HS-5 (cell line): ENCODE measurements at places on chromosomes 13 and 19.
A peak's percentile ranks its signal among the peaks of the same experiment; 100 is the strongest.

DNA sequence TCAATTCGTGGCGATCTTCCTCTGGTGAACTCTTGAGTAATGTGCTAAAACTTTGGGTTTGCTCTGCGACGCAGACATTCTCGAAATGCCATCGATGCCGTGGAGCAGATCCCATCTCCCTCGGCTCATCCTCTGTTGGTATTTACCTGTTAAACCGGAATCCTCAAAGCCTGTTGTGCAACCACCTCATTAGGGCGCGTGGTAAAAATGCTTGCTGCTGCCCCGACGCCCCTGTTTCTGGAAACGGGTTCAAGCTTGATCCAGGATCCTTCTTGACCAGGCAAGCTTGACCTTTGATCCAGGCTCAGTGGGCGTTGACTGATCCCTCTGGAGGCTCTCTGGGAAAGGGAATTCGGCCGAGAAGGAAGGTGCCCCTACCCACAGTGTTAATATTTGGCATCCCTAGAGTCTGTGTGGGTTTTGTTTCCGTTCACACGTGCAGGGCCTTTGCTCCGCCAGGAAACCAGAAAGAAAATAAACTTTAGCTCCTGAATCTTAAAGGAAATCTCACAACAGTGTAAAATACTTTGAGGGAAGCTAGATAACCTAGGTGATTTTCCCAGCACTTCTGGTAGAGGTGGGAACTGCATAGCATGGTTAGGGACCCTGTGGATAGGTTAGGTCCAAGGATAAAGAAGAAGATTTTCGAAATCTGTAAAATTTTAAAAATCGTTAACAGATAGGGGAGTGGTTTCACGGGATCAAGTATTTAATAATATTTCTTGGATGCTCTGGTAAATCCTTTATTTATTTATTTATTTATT lies 1.1 kb downstream of the LSM14A start:
- peak; percentile 38 for DNase-seq

DNA sequence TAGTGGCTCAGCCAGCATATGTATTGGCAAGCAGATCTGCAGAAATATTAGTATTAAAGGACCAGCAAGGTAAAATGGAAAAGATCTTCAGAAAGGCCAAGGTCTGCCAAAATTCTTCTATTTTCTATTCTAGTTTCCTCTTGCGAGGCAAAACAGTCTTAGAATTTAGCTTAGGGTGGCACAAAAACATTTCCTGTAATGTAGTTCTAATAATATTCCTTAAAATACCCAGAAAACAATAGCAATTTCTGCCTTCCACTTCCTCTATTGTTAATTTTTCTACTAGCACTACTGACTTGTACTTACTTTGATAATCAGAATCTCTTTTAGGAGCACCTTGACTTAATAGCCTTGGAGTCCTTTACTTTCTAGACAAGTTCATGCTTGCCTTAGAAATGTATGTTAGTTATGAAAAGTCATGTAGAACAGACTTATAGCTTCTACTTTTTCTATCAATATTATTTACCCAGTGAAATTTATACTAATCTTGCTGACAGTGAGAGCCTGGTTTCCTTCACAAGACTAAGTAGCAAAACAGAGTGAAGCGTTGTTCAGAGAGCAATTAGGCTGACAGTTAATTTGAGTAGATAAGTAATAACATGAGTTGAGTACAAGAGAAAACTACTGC lies 23.9 kb upstream of the LPAR6 start:
- no peak for DNase-seq

DNA sequence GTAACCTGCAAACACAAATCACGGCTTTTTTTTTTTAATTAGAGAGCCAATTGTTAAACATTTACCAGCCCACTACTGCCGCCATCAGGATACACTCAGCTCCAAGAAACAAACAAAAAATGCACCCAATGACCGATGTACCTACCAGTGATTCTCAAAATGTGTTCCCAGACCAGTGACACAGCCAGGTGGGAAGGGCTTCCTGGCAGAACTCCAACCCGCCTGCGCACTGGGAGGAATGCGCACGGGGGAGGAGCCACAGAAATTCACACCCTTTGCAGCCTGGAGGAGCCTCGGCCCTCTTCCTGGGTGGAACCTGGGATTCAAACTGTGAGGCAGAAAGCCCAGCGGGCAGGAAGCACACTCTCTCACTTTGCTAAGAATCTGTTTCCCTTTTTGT lies 255.9 kb downstream of the TBC1D4 start:
- no peak for DNase-seq

- no peak for DNase-seq
Observed at GRCh38 chr19:46744005-46744691, 1.7 kb upstream of the FKRP start.

DNA sequence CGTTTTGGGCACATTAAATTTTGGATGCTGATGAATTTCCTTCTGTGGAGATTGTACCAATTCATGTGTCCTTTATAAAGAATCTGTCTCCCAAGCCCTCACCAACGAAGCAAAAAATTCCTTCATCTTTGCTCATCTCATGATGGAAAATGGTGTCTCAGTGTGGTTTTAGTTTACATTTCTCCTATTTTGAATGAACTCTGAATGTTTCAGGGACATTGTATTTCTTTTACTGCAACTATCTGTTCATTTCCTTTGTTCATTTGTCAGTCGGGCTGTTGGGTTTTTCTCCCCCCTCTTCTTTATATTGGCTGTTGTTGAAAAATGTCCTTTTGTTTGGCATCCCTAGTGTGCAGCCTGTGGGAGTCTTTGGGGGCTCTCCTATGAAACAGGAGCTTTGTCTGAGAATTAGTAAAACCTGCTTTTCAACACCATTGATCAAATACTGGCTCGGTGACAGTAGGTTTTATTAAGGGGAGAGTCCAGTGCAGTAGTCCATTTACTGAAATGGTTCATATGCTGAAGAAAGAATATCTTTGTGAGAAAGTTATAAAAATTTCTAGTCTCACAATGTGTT lies 91.3 kb upstream of the C1QTNF9B start:
- DNase-seq, result no peak

DNA sequence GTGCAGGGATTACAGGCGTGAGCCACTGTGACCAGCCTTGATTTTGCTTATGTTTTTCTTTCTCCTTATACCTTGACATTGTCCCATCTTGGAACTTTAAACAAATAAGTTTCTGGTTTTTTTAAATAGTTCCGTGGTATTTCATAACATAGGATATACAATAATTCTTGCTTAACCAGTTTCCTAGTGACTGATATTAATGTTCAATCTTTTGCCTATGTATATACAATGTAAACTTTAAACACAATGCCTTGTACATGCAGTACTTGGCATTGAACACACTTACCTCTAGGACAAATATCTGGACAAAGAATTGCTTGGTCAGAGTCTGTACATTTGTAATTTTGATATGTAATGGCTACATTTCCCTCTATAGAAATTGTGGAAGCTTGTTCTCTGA lies 24.4 kb upstream of the SPACA4 start:
- DNase-seq, result no peak

DNA sequence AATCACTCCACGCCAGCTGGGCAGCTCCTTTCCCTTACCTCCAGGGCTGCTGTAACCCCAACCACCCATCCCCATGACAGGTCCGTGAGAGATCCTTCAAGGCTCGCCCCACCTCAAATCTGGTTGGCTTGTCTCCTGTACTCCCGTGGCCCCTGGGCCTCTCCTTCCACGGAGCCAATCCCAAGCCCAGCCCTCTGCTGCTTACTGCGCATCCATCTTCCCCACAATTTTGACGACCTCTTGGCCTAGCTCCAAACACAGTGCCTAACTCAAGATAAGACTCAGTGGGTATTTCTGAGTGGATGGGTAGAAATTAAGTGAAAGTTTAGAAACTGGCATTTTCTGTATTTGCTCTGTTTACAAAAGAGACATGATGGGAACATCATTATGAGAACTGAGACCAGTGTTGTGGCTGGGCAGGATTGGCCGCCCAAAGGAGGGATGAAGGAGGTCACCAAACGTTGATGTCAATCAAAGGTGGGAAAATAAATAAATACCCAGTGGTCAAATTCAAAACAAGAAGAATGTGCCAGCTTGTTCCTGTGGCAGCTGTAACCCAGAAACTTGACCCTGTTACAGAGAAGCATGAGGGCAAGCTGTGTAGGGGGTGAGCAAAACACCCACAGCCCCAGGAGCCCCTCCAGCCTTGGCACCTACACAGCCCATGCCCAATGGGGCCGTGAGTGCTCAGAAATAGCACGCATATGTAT lies 162.2 kb downstream of the ABCC4 start:
- DNase-seq, result no peak

GRCh38 chr19:19105365-19106055 lies 32.8 kb downstream of the TMEM161A start:
- DNase-seq, result no peak

- no peak for DNase-seq
Observed at GRCh38 chr13:20331419-20331818, 99.3 kb upstream of the GJB6 start.
